ENCODE measurements at places on chromosomes 2 and 18.
A peak's percentile ranks its signal among the peaks of the same experiment; 100 is the strongest.

- DNase-seq, result no peak
Observed at GRCh38 chr2:134783912-134784311, 54.5 kb upstream of the ACMSD start.

DNA sequence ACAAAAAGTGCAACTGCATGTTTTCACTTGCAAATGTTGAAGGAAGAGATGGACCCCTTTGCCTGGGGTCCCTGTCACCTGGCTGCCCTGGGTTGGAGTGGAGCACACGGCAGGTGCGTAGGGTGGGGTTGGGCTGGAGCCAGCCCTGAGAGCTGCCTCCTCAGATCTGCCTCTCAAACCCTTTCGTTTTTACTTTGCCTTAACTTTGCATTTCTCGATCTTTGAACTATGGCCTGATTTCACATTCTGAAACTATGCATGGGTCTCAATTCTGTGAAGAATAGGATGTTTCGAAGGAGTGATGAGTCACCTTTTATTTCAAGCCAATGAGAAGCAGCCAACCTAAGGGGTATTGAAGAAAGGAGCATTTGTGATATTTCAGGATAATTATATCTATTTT, 132.8 kb downstream of the ACOXL start:
- DNase-seq, result no peak

GRCh38 chr2:70523996-70524965, 29.3 kb downstream of the TGFA start:
- peak; percentile 28 for DNase-seq

DNA sequence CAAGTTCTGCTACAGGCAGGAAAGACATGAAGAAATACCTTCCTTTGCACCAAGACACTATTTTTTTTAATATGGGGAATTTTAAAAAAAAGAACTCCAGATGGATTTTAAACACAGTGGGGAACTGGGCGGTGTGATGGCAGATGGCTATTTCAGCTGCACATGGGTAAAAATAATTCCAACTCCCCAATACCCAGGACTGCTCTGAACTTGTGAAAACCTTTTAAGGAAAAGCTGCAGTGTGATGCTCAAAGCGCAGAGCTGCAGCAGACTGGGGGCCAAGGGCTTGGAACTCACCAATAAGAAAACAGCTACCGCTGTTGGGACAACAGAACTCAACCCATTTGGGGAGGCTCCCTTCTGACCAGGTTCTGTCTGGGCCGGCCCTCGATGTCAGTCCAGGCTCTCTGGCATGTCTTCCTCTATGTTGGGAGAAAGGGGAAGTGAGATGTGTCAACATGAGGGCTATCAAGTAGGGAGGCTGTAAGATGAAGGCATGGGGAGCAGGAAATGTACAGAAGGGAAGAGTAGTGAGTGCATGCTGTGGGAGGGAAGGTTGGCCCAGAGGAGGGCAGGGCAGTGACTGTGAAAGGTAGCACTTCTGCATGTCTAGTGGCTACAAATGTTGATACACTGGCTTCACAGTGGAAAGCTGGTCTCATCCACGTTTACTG, 64.0 kb upstream of the SLC14A2 start:
- no peak for DNase-seq

DNA sequence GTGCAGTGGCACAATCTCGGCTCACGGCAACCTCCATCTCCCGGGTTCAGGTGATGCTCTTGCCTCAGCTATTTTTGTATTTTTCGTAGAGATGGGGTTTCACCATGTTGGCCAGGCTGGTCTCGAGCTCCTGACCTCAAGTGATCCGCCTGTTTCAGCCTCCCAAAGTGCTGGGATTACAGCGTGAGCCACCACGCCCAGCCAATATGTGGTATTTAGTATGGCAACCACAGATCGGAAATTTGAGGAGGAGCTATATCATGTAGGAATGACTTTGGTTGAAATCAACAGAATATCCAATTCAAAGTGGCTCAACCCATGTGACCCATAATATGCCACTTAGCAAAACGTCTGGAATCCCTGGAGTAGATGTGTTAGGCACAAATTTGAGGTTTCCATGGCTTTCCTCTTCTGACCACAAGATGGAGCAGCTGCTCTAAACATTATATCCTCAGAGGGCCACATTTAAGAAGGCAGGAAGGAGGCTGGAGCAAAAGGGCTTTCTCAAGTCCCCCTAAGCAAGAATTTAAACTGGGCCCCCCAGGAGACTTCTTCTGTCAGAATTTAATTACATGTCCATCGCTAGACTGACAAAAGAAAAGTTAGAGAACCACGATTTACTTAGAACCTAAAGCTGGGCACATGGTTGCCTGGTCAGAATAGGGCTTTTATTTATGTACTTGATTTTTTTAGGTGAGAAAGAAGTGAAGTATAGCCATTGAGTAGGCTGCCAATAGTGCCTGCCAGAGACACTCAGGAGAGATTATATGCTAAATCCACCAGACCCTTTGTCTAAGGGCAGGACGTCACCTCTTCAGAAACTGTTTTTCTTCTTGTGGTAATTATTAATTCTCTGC, 49.6 kb upstream of the ITSN2 start:
- DNase-seq, result peak; percentile 28

GRCh38 chr2:220353897-220354296, 726.5 kb downstream of the SLC4A3 start:
- DNase-seq, result peak; percentile 8

DNA sequence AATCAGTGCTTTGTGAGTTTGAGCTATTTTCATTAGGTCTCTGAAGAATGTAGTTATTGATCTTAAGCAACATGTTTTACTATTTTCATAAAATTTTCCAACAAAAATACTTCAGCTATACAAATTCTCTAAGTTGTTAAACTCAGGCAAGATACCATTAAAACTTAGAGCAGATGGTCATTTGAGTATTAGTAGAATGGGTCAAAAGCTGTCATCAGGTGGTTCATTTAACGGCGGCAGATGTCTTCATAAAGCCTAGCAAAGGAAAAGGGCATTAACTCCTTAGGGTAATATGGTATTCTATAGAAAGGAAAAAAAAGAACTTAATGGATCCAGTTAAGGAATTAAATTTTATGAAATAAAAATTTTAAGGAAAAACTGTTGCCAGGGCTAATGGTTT, 19.2 kb downstream of the MIB1 start:
- no peak for DNase-seq

- no peak for DNase-seq
Observed at GRCh38 chr2:10688921-10689807, 611 bp downstream of the NOL10 start.

DNA sequence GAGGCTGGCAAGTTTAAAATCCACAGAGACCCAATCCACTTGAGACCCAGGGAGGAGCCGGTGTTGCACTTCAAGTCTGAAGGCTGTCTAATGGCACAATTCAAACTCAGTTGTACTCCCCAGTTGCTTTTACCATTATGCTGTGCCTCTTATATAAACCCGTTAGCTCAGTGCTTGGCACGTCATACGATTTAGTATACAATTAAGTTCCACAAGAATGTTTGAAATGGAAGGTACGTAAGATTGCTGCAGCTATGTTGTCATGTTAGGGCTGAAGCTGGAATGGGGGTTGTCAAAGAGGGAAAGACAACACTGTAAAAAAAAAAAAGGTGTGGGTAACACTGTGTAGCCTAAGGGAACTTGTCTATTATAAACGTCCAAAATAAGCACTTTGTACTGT, 30.2 kb downstream of the LIMS1 start:
- no peak for DNase-seq

GRCh38 chr2:108447947-108448677, 894 bp upstream of the GCC2 start:
- no peak for DNase-seq

DNA sequence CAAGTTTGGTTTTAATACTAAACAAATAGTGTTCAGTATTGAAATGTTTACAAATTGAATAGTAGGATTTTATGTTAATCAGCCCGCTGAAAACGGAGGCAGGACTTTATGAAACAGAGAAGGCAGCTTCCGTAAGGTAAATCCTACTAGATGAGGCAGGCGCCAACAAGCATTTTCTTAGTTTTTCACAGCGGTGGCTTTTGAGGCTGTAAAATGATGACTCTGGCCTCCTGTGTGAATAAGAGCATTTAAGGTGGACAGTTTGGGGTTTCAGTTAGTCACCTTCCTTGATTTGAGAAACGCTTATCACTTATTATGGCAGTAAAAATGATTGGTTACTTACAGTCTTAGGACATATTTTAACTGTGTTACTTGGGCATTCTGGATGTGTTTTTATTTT, 212.9 kb downstream of the PTGR3 start:
- DNase-seq, result no peak

- no peak for DNase-seq
Observed at GRCh38 chr2:225274751-225275150, 124.8 kb upstream of the NYAP2 start.

- DNase-seq, result peak; percentile 97
Observed at GRCh38 chr2:100902817-100903405, 83.0 kb downstream of the NPAS2 start.

- DNase-seq, result no peak
Observed at GRCh38 chr2:48566592-48567310, 36.8 kb downstream of the STON1 start.

DNA sequence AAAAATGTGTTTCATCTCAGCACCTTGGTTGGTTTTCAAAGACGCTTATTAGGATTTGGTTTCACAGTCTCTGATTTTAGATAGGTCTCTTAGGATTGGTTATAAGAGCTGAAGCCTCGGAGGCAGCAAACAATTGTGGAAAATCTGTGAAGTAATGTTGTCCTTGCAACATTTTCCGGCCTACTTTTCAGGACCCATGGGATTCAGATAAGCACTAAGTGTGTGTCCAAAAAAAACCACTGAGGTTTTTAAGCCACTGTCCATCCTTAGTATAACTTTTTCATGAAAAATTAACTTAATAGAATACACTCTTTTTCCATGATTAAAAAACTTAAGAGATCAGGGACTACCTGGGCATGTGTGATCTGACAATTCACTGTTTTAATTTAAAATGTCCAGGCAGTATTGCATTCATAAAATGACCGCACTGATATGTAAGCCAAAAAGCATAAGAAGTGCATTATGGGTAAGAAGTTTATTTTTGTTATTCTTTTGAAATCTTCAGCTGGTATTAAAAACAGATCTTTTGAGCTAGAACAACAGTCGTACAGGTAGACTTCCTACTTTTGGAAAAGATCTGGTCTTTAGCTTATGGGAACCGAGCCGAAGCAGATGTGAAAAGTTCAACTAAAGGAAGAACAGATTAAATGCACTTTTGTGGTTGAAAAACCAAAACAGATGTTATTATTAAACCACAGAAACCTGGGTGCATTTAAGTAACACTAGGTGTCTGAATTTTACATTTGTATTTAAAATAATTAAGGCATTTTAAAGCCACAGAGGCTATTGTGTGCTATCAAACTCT, 479.4 kb upstream of the ZEB2 start:
- DNase-seq, result no peak

DNA sequence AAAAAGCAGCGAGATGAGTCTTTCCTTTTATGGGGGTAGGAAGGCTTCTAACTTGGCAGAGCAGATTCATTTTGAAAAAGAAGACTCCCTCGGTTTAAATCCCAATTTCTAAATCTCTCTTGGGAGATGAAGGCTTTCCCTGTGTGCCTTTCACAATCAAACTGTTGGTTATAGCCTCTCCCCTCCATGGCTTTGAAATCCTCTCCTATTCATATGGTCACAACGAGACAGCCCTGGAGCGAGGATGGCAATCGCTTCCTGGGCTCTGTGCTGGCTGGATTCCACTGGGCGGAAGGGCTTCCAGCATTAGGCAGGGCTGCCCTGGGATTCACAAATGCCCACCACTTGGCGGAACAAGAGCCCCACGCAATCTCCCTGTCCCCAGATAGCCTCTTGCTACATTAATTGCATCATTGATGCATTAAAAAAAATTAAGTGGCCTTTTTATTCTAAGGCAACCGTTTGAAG, 1.6 kb downstream of the CAVIN2 start:
- DNase-seq, result no peak

GRCh38 chr2:176917-177316, 86.9 kb downstream of the SH3YL1 start:
- no peak for DNase-seq

- no peak for DNase-seq
Observed at GRCh38 chr2:68263632-68264031, 11.3 kb upstream of the PPP3R1 start.

GRCh38 chr2:10863837-10864236, 47.9 kb upstream of the KCNF1 start:
- no peak for DNase-seq

GRCh38 chr2:41610501-41611190, 437.2 kb upstream of the PKDCC start:
- no peak for DNase-seq

DNA sequence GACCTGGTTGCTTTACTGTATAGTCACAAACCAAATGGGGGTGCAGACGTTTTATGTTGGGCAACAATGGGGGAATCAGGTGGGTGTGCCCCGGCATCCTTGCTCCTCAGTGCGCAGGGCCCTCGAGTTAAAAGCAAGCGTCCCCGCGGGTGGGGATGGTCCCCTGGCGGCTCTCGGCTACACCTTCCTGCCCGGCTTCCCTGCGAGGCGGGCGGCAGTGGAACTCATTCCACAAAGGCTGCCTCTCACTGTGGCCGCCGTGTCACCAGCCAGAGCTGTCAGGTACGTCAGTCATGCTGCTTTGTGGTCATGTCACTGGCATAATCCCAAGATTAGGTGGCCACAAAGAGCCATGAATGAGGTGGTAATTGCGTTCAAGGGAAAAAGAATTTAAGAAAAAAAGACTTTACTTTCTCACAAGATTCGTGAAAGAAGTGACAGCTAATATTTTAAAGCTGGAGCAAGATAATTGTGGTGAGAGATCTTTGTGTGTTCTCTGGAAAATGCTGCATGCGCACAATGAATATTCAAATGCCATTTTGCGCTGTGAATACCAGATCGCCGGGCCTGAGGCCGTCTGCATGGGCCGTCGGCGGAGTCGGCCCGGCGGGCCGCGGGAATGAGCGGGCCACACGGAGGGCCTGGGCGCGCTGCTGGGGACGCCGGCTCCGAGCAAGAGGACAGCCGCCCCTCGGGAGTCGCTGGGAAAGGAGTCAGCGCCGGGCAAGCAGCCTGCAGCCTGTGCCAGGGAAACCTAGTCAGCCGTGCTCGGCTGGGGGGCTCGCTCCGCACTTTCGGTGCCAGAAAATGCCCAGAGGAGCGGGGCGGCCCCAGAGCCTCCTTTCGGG, 82.3 kb upstream of the LDLRAD4 start:
- no peak for DNase-seq

GRCh38 chr2:119741868-119742267, 17.9 kb upstream of the PTPN4 start:
- DNase-seq, result no peak

DNA sequence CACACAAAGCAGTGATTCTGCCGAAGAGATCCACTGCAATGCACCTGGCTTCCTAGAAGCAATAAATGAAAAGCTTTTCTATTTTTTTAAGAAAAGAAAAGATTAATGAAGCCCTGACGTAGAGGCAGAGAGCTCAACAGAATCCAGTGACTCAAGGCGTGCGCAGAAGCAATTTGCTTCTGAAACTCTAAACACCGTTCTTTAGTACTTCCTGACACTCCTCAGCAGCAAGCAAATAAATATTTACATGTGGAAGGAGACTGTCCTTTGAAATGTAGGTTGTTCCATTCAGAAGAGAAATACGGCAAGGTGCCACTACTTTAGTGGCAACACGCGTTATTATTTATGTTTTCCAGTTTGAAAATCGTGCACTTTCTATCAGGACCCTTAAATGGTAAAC, 126.2 kb upstream of the ZNF516 start:
- DNase-seq, result no peak

- DNase-seq, result no peak
Observed at GRCh38 chr2:12071318-12071717, 324.9 kb downstream of the LPIN1 start.

GRCh38 chr18:44779753-44780292, 99.1 kb downstream of the SETBP1 start:
- DNase-seq, result no peak

GRCh38 chr2:189276277-189276676, 96.7 kb upstream of the COL5A2 start:
- peak; percentile 89 for DNase-seq

- DNase-seq, result no peak
Observed at GRCh38 chr2:24840962-24841945, 48.0 kb downstream of the CENPO start.

Data from AG09309 (cell line).